ENCODE measurements at places on chromosomes 13 and 19. TPM values are rescaled to one million over a fixed set of nuclear protein-coding genes. Genes with fewer than 3 reads are reported as not detected.

Gene GNA15
- not detected for total RNA-seq

Gene CEP89
- 25.4 TPM for total RNA-seq

Gene KCNN4
- total RNA-seq, result 0.81 TPM

Gene NLRP9
- not detected for total RNA-seq

Gene CRB3
- total RNA-seq, result 79.1 TPM

Gene RFPL4AL1
- total RNA-seq, result not detected

Gene CNOT3
- total RNA-seq, result 20.4 TPM

Gene ISOC2
- total RNA-seq, result 133 TPM

Data from mesangial cell (primary cell).